ENCODE measurements at places on chromosomes 16 and 17.

- DNase-seq, result no peak
These were observed 163.8 kb downstream of the TOX3 start for GRCh38 chr16:52383119-52383518.

DNA sequence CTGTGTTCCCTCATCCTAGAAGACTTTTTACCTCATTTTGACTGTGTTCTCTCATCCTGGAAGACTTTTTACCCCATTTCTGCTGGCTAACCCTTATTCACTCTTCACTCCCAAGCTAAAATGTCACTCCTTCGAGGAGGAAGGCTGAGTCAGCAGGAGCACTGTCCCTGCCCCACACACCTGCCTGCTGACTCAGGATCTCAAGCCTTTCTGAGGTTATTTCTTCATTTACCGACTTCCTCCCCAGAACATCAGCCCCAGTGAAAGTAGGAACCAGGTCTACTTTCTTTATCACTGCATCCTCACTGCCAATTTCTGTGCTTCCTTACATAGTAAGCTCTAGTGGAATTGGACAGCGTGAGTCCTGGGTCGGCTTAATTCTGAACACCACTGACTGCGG lies 220.6 kb downstream of the HS3ST4 start:
- DNase-seq, result no peak

- DNase-seq, result no peak
These were observed 181.1 kb downstream of the CHD9 start for GRCh38 chr16:53235851-53236250.

- no peak for DNase-seq
These were observed 1.4 kb upstream of the SETD6 start for GRCh38 chr16:58513874-58514273.

- no peak for DNase-seq
These were observed 111.3 kb downstream of the TRIM37 start for GRCh38 chr17:58995247-58995940.

GRCh38 chr17:4177806-4178205 lies 34.8 kb downstream of the CYB5D2 start:
- no peak for DNase-seq

DNA sequence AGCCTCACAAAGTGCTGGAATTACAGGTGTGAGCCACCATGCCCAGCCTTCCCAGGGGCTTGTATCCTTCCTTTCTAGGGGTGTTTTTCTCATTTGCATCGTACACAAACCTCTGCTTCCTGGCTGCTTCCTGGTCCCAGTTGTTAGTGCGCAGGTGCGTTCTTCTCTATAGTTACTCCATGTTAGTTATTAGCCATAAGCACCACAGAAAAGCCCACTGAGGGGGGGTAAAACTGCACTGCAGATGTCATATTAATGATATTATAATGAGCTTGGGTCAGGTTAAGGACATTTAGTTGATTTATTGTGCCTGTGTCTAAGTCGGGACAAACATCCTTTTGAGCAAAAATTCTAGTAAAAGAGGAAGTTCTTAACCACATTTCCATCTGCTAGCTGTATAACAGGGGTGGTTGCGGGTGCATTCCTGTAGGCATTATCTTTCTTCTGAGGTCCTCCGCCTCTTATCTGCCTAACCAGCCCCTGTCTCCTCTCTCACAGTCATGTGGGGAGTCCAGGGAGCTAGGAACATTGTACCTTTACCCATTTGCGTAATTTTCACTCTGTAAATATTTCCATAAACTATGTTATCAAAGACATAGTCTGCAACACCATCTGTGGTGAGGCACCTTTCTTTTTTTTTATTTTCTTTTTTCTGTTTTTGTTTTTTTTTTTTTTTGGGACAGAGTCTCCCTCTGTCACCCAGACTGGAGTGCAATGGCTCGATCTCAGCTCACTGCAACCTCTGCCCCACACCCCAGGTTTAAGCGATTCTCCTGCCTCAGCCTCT lies 23.6 kb upstream of the ATF7IP2 start:
- no peak for DNase-seq

- no peak for DNase-seq
These were observed 53.3 kb upstream of the TOB1 start for GRCh38 chr17:50919321-50920040.

DNA sequence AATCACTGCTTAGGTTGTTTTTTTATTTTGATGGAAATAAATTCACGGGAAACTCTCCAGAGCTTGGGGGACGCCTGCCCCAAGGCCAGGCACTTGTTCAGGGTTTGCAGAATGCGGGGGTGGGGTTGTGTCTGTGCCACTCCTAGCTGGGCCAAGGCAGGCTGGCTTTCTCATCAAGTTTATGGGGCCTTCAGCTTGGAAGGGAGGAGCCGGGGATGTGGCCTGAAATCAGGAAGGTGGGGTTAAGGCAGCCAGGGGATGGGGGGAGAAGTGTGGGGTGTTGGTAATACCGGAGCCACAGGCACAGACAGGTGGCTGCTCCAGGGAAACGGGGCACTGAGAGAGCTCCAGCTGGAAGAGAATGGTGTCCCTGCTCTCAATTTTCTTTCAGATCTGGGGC lies 1.7 kb upstream of the CHAD start:
- DNase-seq, result no peak

DNA sequence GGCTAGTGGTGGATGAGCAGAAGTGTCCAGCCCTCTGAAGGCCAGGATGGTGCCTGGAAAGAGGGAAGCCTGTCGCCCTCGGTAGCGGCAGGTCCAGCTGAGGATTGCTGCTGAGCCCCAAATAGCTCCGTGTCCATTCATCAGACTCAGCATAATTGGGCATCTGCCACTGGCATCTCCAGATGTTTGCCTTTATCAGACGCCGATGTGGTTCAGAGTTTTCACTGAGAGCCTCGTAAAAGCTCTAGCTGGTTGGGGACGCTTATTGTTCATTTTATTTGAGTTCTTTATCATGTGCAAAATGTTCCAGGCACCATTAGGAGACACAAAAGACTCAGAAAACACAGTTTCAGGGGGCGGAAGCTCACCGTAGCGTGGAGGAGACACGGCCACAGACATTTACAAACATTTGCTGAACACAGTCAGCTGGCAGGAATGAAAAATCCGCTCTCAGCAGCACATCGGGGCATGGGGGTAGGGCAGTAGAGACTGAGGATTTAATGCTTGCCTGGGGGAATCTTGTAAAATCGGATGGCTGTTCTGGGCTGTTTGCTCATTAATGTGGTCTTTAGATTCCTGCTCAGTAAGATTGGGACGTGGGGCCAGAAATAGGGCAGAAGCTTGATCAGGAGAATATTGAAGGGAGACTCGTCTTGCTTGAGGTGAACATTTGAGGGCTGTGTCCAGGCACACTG lies 41.7 kb downstream of the SMPD3 start:
- no peak for DNase-seq

- no peak for DNase-seq
These were observed 41.8 kb upstream of the CDH8 start for GRCh38 chr16:62077998-62078397.

- DNase-seq, result no peak
These were observed 432.5 kb downstream of the CDH13 start for GRCh38 chr16:83059237-83059636.

DNA sequence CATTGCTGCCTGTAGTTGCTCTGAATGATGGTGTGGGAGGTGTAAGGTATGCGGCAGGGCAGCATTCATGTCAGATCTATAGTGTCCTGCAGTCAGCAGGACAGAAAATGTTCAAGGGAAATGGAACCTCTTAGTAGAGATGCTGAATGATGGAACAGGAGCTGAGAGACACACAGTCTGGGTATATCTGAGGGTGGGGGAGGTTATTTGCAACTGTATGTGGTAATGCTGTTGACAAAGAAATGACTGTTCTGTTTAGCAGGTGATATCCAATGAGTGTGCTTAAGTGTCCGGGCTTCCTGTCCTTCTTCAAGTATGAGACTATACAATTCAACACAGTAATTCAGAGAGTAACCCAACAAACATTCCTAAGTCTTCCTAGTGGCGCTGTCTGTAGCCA lies 46.6 kb downstream of the STH start:
- DNase-seq, result no peak

DNA sequence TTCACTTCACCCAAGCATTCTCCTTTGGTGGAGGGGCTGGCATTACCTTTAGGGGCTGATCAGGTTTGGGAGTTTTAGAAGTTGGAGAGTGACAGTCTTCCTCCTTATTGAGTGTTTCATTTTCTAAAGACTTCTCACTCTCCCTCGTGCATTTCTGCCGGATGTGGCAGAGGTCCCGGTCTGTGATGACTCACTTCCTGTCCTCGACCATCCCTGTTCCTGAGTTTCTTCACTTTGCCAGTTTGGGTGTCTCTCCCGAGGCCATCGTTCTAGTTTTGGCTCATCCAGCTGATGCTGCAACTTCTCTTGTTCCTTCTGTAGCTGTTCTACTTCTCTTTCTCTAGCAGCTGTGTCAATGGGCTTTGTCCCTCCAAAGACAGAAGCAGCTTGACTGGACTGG lies 104.3 kb downstream of the PHKB start:
- peak; percentile 4 for DNase-seq

GRCh38 chr16:12646490-12647274 lies 157.0 kb downstream of the CPPED1 start:
- DNase-seq, result no peak

GRCh38 chr17:73623247-73623646 lies 21.0 kb downstream of the SDK2 start:
- no peak for DNase-seq

DNA sequence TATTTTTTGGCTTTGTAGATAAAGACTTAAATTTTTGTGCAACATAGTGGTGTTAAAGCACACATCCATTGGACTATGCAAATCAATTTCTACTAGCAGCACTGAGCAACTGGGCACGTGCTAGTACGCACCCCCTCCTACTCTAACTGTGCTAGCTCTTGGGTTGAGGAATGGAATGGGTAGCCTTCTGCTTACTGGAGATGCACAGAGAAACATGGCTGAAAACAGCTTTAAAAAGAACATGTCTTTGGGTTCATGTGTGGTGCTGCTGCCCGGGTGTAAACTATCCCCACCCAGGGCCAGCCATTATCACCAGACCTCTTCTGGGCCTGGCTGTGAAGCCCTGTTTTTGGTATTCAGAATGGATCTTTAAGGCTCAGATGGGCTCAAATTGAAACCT lies 7.3 kb downstream of the ESRP2 start:
- DNase-seq, result no peak

DNA sequence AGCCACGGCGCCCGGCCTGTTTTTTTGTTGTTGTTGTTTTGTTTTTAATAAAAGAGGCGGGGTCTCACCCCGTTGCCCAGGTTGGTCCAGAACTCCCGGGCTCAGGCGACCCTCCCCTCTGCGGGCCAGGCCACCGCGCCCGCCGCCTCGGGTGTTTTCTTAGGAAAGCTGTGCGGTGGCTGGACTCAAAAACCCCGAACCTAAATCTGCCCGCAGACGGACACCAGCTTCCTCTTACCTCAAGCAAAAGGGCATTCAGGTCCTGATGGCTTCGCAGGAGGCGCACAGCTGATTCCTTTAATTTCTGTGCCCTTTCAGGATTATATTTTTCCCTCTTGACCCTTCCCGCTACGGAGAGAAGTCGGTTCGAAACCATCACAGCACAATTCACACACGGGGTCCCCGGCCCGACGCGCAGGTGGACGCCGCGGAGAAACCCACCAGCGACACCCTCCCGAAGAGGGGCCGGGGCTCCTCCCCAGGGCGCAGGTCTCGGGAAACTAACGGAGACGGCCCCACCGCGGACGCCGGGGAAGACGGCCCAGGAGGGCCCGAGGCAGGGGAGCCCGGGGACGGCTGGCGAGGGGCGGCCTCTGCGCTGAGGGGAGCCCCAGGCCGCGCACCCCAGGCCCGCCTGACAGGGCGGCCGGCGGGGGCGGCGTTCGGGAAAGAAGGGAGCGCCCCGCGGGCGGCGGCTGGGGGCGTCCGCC lies 653 bp downstream of the FANCA start:
- no peak for DNase-seq

DNA sequence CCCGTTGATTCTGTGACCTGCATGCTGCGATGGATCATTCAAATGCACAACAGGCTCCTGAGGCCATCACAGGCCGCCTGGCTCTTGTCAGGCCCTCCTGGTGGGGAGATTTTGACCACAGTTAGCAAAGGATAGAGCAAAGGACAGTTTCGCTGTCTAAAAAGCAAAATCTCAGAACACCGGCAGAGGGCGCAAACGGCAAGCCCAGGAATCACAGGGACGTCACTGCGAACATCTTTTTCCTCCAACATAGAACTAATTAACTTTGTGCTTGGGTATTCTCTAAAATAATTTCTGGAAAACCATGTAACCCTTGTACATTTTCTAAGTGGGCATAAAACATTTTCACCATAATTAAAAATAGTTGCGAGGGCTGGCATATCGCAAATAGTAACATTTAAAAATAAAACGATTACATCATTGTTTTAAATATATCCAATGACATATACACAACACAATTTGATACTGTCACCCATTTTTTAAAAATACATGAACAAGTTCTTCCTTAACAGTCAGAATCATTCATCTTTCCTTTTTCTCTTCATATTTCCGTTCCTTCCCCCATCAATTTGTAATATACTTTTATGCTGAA lies 19.7 kb upstream of the SLC47A1 start:
- peak; percentile 48 for DNase-seq

GRCh38 chr17:68246271-68247028 lies 1.4 kb upstream of the AMZ2 start:
- no peak for DNase-seq

DNA sequence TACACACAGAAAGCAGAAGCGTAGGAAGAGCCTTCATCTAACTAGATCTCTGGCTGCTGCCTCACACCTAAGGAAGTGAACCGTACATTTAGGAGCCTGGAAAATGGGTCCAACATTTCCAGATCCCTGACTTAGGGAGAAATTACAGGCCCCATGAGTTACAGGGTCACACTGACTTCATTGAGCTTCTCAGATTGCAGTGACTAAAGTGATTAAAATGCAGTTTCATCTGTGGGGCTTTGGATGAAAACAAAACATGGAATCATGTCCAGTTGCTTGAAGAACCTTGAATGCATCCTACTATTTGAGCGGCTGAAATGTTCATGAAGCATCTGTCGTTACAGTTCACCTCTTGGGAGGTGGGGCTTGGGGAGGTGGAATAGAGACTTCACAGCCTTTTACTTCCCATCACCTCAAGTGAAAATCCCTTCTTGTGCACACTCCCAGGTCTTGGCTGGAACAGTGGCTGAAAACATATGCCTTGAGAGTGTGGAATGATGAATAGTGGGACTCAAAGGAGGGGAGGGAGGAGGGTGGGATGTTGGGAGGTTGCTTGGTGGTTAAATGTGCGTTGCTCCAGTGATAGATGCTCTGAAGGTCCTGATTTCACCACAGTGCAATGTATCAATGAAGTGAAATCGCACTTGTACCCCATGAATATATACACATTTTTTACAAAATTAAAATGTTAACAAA lies 19.7 kb downstream of the TEKT3 start:
- DNase-seq, result no peak

GRCh38 chr16:71645450-71645849 lies 19.5 kb downstream of the MARVELD3 start:
- DNase-seq, result no peak

DNA sequence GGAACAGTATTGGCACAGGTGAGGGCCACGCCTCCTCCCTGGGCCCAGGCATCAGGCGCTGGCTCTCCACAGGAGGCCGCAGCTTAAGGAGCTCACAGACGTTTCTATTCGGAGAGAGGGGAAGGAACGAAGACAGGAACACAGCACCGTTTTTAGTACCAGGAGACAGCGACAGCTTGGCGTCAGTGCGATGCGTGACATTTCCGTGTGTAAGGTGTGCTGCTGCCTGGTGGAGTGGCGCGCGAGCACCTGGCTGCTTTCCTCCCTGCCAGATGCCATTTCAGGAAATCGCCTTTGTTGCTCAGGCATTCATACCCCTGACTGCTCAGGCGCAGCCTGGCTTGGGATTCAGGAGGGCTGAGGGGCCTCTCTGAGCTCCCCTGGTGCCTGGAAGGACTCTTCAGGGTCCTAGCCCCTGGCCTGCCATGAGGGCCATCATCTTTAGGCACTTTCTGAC lies 367.5 kb downstream of the CPPED1 start:
- DNase-seq, result no peak

- DNase-seq, result no peak
These were observed 390 bp downstream of the FOXL1 start for GRCh38 chr16:86578611-86579267.

Measured in forelimb muscle (tissue), 1 donor.